ENCODE measurements at places on chromosomes 3 and 15. TPM values are rescaled to one million over a fixed set of nuclear protein-coding genes. Genes with fewer than 3 reads are reported as not detected.

DNA sequence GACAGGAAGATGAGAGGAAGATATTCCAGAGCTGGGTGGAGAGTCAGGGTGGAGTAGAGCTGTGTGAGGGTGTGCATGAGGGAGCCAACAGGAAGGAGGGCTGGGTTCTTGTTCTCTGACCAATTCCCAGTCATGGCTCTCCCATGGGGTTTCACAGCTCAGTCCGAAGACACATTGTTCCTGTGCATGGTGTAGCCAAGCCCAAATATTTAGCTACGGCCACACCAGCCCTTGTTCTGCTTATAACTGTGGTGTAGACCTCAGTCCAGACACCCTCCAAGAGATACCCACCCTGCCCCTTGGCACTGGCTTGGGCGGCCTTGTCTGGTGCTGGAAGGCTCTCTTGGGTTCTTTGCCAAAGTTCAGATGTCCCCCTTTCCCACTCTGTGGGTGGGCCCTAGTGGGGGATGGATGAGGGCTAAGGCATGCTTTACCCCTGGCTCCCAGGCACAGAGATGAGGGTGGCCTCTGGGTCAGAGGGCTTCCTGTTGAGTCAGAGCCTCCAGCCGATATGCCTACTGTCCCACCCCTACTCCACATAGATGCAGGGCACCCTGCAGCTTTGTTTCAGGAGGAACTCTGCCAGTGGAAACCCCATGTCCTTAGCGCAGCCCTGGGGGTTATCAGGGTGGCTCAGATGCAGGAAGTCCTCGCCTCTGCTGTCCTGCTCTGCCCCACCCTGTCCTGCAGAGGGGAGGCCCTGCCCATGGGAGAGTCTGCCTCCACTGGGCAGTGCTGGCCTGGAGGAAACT, 271.2 kb upstream of the CTDSPL start:
- peak; percentile 62 for DNase-seq

DNA sequence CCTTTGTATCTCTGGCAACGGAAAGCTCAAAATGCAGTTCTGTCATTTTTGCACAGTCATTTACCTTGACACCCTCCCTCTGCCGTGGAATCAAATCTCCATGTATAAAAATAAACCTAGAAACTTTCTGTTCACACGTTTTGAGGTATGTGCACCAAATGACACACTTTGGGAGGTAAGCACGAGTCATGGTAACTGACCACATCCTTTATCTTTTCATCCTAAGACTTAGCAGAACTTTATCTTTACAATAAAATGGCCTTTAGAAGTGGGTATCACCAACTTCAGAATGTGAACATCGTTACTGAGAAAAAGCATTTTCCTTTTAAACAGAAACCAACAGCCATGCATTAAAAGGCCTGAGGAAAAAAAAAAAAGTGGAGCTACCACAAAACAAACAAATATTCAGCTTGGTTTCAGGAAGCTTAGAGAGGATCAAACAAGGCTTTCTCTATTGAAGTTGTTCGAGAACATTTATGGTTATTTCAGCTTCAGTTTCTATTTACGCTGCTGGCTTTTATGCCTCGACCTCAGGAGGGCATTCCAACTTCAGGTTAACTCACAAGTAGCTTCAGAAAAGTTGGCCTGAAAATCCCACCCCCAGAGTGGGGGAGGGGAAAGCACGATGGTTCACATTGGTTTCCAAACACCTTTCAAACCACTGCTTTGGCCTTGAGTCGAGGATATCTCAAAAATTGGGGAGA, 171.1 kb upstream of the ICE2 start:
- DNase-seq: no peak

DNA sequence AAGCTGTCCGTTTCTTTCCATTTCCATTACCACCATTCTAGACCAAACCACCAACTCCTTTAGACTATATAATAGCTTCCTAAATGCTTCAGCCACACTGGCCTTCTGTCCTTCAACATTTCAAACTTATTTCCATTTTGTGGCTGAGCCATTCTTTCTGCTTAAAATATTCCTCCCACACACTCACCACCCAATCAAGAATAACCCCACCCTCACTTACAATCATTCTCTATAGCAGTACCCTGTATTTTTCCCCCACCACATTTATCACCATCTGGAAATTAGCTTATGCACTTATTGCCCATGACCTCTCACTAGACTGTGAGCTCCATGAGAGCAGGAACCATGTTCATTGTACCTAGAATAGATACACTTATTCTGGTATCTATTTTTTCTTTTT, 6.6 kb downstream of the KATNBL1 start:
- DNase-seq: no peak

GRCh38 chr15:73854265-73854664, 19.1 kb upstream of the TBC1D21 start:
- DNase-seq: no peak

Gene HDC
- polyA plus RNA-seq: 0.53 TPM

All from muscle of leg (tissue), 16 donors.